Stomach (tissue), 19 donors: ENCODE measurements at places on chromosomes 2 and 18. TPM values are rescaled to one million over a fixed set of nuclear protein-coding genes. Genes with fewer than 3 reads are reported as not detected.

ASB1 gene
- polyA plus RNA-seq = 20.6 TPM

DNA sequence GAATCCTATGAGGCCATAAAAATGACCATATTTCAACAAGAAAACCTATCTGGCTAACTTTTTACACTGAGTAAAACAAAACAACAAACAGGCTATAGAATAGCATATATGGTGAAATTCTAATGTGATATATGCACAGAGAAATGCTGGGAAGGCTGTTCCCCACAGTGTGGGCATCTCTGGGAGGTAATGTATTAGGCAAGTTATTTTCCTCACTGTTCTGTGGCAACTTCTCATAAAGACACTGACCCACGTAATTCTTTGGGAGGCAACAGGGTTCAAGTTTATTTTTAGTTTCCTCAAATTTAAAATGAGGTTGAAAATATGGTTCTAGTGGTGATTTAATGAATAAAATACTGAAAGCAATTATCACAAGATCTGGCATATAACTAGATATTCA, 46.7 kb downstream of the RNU4ATAC start:
- no peaks in the 10 kb centered on the region for H3K36me3 ChIP-seq
- H3K27ac ChIP-seq = no peak overlapping the region
- no peaks in the 10 kb centered on the region for H3K27me3 ChIP-seq
- DNase-seq = no peak

- H3K27ac ChIP-seq = no peak overlapping the region
- DNase-seq = no peak
- no peaks in the 10 kb centered on the region for H3K4me1 ChIP-seq
- no peaks in the 10 kb centered on the region for H3K27me3 ChIP-seq
- no peak overlapping the region for H3K4me3 ChIP-seq
- no peaks in the 10 kb centered on the region for H3K36me3 ChIP-seq
Measured at GRCh38 chr2:219792446-219792845, 165.0 kb downstream of the SLC4A3 start.

DRC1 gene
- polyA plus RNA-seq = not detected

GRCh38 chr2:232982926-232983668, 30.0 kb downstream of the NGEF start:
- no peaks in the 10 kb centered on the region for H3K27me3 ChIP-seq
- no peak overlapping the region for H3K27ac ChIP-seq
- H3K4me1 ChIP-seq = peaks cover under 1% of the 10 kb centered on the region

GRCh38 chr2:190679813-190680591, 31.1 kb downstream of the NAB1 start:
- H3K36me3 ChIP-seq = peaks cover 13% of the 10 kb centered on the region
- H3K27ac ChIP-seq = no peak overlapping the region
- no peak overlapping the region for H3K4me3 ChIP-seq

GRCh38 chr18:40048886-40049650, 1906.0 kb upstream of the PIK3C3 start:
- no peaks in the 10 kb centered on the region for H3K4me1 ChIP-seq
- H3K27me3 ChIP-seq = no peaks in the 10 kb centered on the region
- no peaks in the 10 kb centered on the region for H3K36me3 ChIP-seq
- H3K4me3 ChIP-seq = no peak overlapping the region

GRCh38 chr18:22613058-22613690, 195.5 kb upstream of the CTAGE1 start:
- no peaks in the 10 kb centered on the region for H3K4me1 ChIP-seq

DNA sequence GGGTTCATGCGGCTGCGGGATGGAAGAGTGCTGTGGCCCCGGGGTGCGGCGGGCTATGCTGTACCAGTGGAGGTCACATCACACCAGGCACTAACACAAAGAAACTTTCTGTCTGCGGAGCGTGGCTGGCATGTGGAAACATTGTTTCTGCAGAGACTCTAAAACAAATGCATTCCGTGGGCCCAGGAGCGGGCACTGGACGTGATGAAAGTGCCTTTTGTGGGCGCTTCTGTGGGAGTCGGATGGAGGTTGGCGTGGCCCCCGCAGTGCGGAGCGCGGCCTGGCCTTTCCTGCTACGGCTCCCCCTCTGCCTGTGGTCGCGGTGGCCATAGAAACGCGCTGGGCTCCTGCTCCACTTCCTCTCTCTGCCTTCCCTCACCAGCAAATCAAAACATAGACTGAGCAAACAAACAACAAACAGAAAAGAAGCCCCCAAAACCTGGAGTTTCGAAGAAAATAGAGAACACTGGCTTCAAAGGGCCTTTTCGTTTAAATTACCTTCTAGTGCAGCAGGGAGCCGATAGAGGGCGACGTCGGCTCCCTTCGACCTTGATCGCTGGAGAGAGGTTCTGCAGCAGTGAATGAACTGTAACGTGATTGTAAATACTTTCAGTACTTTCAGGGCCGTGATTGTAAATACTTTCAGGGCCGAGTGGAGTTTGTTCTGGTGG, 51.4 kb downstream of the KIF5C start:
- H3K27ac ChIP-seq = no peak overlapping the region
- H3K4me3 ChIP-seq = peak overlapping the region; percentile 29
- DNase-seq = peak; percentile 59
- no peaks in the 10 kb centered on the region for H3K36me3 ChIP-seq

DNA sequence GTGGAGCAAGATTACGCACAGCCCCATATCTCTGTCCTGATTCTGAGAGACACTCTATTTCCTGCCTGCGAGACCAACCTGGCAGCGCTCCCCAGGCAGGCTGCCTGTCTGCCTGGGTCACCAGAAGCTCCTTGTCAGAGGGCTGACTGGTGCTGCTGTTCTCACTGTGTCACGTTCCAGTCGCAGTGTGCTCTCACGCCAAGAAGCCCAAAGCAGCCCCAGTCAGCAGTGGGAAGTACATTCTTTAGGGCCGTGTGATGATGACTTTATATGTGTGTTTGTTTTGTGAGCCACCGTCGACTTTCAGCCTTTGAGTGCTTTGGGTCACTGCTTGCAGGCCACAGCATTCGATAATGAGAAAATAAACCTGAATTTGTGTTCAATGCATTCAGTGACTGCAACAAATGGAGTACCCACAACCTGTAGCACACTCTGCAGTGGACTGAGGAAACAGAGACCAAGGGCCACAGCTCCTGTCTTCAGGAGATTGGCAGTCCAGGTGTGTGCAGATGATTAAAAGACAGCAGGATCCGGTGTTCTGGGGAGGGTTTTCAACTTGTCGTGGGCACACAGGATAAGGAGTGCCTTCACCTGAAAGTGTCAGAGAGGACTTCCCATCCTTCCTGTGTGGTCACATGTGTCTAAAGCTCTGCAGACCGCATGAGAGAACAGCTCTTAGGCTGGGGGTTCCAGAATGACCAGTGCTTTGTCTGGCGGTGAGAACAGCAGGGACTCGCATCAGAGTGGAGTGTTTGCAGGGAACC, 4.8 kb downstream of the TNFRSF11A start:
- H3K4me3 ChIP-seq = no peak overlapping the region
- H3K27ac ChIP-seq = no peak overlapping the region
- peaks cover 65% of the 10 kb centered on the region for H3K4me1 ChIP-seq
- no peaks in the 10 kb centered on the region for H3K36me3 ChIP-seq
- peak; percentile 77 for DNase-seq
- peaks cover 4% of the 10 kb centered on the region for H3K27me3 ChIP-seq

DNA sequence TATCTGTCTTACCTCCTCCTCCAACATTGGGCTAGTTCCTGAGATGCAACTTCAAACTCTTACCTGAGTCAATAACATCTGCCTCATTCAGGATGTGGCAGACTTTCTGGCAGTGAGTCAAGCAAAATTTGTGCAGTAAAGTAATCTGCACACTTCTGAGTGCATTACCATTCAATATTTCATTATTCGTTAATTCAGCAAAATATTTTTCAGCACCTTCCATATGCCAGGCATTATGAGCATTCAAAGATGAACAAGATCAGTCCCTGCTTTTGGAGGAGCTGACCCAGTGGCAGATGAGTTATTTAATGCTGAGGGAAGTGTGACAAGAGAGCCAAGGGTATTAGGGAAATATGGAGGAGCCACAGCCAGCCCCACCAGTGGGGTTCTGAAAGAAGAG, 339.7 kb downstream of the LNPK start:
- H3K27me3 ChIP-seq = no peaks in the 10 kb centered on the region
- H3K4me3 ChIP-seq = no peak overlapping the region
- no peak overlapping the region for H3K27ac ChIP-seq
- no peaks in the 10 kb centered on the region for H3K4me1 ChIP-seq

GRCh38 chr2:191320881-191321280, 75.7 kb downstream of the MYO1B start:
- DNase-seq = no peak
- peaks cover 10% of the 10 kb centered on the region for H3K4me1 ChIP-seq
- H3K27ac ChIP-seq = no peak overlapping the region

SULT1C4 gene
- polyA plus RNA-seq = 0.73 TPM

GRCh38 chr2:136517716-136518115, 247.6 kb upstream of the THSD7B start:
- DNase-seq = no peak
- no peaks in the 10 kb centered on the region for H3K4me1 ChIP-seq
- no peaks in the 10 kb centered on the region for H3K36me3 ChIP-seq
- H3K27ac ChIP-seq = no peak overlapping the region
- no peaks in the 10 kb centered on the region for H3K27me3 ChIP-seq
- H3K4me3 ChIP-seq = no peak overlapping the region

- H3K27ac ChIP-seq = peak overlapping the region; percentile 4
- H3K36me3 ChIP-seq = no peaks in the 10 kb centered on the region
- H3K4me1 ChIP-seq = peaks cover 40% of the 10 kb centered on the region
- H3K27me3 ChIP-seq = no peaks in the 10 kb centered on the region
Measured at GRCh38 chr2:143525402-143525860, 396.2 kb downstream of the ARHGAP15 start.

ARHGAP25 gene
- 3.6 TPM for polyA plus RNA-seq

- H3K36me3 ChIP-seq = no peaks in the 10 kb centered on the region
- H3K4me3 ChIP-seq = no peak overlapping the region
- H3K27me3 ChIP-seq = no peaks in the 10 kb centered on the region
- no peak overlapping the region for H3K27ac ChIP-seq
- no peaks in the 10 kb centered on the region for H3K4me1 ChIP-seq
Measured at GRCh38 chr2:65142515-65142914, 12.6 kb upstream of the RAB1A start.
